ENCODE measurements at places on chromosomes 2 and 18. TPM values are rescaled to one million over a fixed set of nuclear protein-coding genes. Genes with fewer than 3 reads are reported as not detected.

ARMC9 gene
- total RNA-seq = 119 TPM

CDH7 gene
- total RNA-seq = not detected

DYNAP gene
- total RNA-seq = not detected

ZNF385B gene
- total RNA-seq = 5.0 TPM

SNTG2 gene
- total RNA-seq = 3.8 TPM

GRCh38 chr2:214560176-214560575, 149.3 kb downstream of the VWC2L start:
- no peak overlapping the region for H3K27ac ChIP-seq
- H3K4me3 ChIP-seq = no peak overlapping the region
- DNase-seq = no peak
- no peaks in the 10 kb centered on the region for H3K36me3 ChIP-seq
- no peaks in the 10 kb centered on the region for H3K4me1 ChIP-seq
- H3K27me3 ChIP-seq = no peaks in the 10 kb centered on the region

DNA sequence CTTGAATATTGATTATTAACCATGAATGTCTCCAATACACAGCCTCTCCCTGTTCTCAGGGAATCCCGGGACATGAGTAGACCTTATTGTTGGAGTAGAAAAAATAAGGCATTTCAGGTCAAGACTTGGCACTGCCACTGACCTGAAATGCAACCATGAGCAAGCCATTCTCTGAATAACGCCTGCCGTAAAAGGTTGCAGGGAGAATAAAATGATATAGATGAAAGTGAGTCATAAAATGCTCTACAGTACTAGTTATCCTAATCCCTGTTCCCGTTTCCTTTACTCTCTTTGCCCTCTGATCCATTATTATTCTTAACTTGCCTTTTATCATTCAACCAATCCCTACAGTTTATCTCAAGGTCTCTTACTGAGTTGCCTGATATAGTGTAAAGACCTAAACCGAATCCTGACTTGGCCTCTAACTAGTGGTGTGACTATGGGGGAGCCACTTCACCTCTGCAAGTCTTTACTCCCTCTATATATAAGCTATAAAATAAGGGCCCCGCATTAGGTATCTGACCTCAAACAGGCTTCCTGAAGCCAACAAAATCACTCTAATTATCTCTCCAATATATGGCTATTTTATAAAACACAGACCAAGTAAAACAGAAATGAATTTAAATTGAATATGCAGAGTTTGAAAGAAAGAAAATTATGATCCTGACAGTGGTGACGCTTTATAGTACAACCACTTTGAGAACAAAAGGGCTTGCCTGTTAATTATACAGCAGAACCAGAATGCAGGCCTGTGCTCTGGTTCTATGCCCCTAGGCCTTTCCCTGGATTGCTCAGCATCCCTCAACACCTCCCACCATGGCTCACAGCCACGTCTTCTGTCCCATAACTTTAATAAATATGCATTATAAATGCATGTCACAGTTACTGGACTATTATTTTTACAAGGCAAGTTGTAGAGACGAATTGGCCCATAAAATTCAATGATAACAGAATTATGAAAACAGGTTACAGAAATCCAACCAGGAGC, 183.1 kb downstream of the STK39 start:
- H3K27ac ChIP-seq = no peak overlapping the region
- H3K4me3 ChIP-seq = no peak overlapping the region
- no peaks in the 10 kb centered on the region for H3K27me3 ChIP-seq
- peaks cover 7% of the 10 kb centered on the region for H3K36me3 ChIP-seq
- DNase-seq = no peak

- H3K4me1 ChIP-seq = peaks cover 51% of the 10 kb centered on the region
- H3K27me3 ChIP-seq = no peaks in the 10 kb centered on the region
- DNase-seq = no peak
- H3K27ac ChIP-seq = peak overlapping the region; percentile 40
- H3K4me3 ChIP-seq = no peak overlapping the region
- no peaks in the 10 kb centered on the region for H3K36me3 ChIP-seq
Measured at GRCh38 chr18:11989966-11990380, 8.7 kb downstream of the IMPA2 start.

GRCh38 chr2:8478471-8478793, 203.4 kb upstream of the ID2 start:
- no peak overlapping the region for H3K4me3 ChIP-seq
- no peak for DNase-seq
- H3K27me3 ChIP-seq = no peaks in the 10 kb centered on the region
- peaks cover 3% of the 10 kb centered on the region for H3K4me1 ChIP-seq
- H3K36me3 ChIP-seq = no peaks in the 10 kb centered on the region

DNA sequence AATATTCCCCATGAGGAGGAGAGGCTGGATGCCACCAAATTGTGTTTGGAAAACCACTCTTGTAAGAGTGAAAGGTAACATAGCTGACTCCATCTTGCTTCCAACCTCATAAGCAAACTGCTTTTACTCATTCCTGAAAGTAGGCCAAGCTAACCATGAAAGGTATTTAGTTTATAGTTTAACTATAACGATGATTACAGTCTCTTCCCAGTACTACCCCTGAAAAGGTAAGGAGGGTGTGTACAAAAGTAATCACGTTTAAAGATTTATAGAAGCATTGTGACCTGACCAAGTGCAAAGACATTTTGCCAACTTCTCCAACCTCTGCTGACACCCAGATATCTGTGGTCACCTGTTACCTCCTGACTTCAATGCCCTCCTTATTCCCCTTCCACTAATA, 122.6 kb downstream of the CD8B2 start:
- no peaks in the 10 kb centered on the region for H3K4me1 ChIP-seq
- H3K27me3 ChIP-seq = no peaks in the 10 kb centered on the region
- no peak overlapping the region for H3K4me3 ChIP-seq
- no peak overlapping the region for H3K27ac ChIP-seq
- no peaks in the 10 kb centered on the region for H3K36me3 ChIP-seq

DNA sequence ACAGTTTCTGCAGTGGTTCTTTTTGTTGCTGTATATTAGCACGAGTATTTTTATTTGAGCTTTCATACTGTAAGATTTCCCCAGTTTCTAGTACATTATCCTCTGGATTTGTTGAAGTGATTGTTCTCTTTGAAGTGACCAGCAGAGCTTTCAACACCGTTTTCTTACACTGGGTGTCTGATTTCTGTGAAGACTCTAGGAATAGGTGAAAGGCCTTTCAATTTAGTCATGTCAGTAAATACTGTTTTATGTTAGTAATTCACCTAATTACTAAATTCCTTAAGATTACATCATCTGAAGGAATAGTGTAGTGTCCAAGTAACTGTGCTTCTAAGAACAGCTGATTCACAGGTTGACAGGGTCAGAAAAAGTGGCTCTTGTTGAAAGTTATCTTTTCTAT, 2.3 kb downstream of the PPM1B start:
- no peaks in the 10 kb centered on the region for H3K27me3 ChIP-seq
- H3K27ac ChIP-seq = peak overlapping the region; percentile 99
- no peak for DNase-seq
- H3K4me3 ChIP-seq = peak overlapping the region; percentile 97

- H3K4me1 ChIP-seq = no peaks in the 10 kb centered on the region
- no peaks in the 10 kb centered on the region for H3K27me3 ChIP-seq
- H3K27ac ChIP-seq = no peak overlapping the region
- peaks cover 31% of the 10 kb centered on the region for H3K36me3 ChIP-seq
Measured at GRCh38 chr2:15275346-15275745, 285.8 kb downstream of the NBAS start.

DNA sequence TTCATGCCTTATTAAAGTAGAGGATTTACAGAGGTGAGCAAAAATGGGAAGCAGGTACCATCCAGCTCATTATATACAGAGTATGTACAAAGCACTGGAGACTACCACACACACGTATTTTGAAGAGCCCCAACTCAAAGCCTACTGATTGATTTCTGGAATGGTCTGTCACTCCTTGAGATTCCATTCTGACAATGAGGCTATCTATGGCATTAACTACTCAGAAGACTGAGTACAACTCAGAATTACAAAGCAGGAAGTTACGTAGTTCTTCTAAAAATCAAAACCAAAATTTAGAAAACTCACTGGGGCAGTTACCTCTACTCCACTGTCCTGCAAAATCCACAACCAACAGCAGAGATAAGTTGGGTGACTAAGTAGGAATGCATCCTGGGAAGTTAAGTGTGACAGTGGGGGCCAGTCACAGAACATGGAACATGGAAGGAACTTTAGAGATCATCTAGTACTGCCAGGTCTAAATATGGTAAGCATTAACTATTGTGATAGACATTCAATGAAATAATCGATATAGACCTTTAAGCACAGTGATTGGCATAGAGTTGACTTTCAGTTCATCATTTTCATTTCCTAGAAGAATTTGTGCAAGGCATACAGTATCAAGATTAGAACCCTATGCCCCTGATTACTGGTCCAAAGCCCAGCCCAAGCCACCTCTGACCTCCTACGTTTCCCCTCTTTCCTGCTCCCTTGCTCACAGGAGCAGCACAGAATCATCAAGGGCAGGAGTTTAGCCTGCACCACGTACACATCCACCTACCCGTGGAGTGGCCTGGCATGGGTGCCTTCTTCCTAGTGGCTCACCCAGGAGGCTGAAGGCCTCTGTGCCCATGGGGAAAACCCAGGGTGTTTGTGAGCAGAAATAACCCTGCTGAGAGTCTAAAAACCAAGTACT, 80.1 kb upstream of the FOSL2 start:
- no peaks in the 10 kb centered on the region for H3K27me3 ChIP-seq
- peaks cover 3% of the 10 kb centered on the region for H3K4me1 ChIP-seq
- no peaks in the 10 kb centered on the region for H3K36me3 ChIP-seq
- no peak overlapping the region for H3K27ac ChIP-seq

DNA sequence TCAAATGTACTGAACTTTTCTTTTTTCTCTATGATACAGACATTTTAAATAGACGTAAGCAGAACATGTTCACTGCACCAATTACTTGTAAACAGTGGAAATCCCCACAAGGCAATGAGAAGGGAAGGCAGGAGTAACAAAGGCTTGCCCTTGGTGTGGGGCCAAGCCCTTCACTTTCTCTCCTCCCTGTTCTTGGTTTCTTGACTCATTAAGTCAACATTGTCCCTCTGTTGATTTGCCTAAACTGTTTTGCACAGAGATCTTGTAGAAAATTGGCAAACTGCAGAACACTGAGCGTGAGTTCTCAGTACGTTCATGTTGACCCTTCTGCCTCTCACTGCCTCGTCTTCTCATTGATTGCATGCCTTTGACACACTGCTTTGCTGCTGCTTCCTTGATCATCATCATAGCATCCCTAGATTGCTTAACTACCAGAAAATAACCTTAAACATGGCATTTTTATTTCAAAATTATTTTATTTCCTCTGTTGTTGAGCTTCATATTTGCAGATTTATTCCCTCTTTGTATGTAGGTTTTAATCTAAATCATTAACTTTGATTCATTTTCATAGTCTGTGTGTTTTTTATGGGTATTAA, 257.7 kb downstream of the PTGR3 start:
- no peaks in the 10 kb centered on the region for H3K27me3 ChIP-seq
- no peak for DNase-seq
- H3K4me3 ChIP-seq = no peak overlapping the region
- no peak overlapping the region for H3K27ac ChIP-seq
- peaks cover 26% of the 10 kb centered on the region for H3K4me1 ChIP-seq

GRCh38 chr2:187547353-187547979, 6.8 kb downstream of the TFPI start:
- DNase-seq = no peak
- no peaks in the 10 kb centered on the region for H3K27me3 ChIP-seq
- H3K4me1 ChIP-seq = peaks cover 4% of the 10 kb centered on the region
- no peaks in the 10 kb centered on the region for H3K36me3 ChIP-seq
- peak overlapping the region; percentile 46 for H3K27ac ChIP-seq
- H3K4me3 ChIP-seq = no peak overlapping the region

GRCh38 chr18:24185805-24186204, 46.9 kb downstream of the CABYR start:
- H3K27ac ChIP-seq = no peak overlapping the region
- DNase-seq = no peak
- H3K4me1 ChIP-seq = peaks cover 11% of the 10 kb centered on the region
- H3K4me3 ChIP-seq = no peak overlapping the region
- no peaks in the 10 kb centered on the region for H3K27me3 ChIP-seq
- H3K36me3 ChIP-seq = peaks cover 8% of the 10 kb centered on the region

DNA sequence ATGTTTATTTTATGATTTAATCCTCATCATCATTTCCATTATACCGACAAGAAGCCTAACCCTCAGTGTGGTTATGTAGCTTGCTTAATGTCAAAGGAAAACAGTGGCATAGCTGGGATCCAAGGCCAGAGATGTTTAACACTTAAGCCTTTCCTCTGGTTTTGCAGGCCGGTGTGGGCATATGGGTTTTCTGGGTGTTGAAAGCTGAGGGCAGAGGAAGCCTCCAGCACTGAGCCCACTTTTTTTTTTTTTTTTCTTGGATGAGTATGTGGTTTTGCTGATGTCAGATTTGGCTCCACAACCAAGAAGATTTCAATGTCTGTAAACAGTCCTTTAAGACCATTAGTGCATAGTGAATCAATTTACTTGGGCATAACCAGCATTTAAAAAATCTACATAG, 41.3 kb downstream of the LHCGR start:
- H3K4me3 ChIP-seq = no peak overlapping the region
- peak overlapping the region; percentile 87 for H3K27ac ChIP-seq
- H3K36me3 ChIP-seq = no peaks in the 10 kb centered on the region
- H3K27me3 ChIP-seq = no peaks in the 10 kb centered on the region

- H3K4me3 ChIP-seq = no peak overlapping the region
- no peaks in the 10 kb centered on the region for H3K36me3 ChIP-seq
- no peaks in the 10 kb centered on the region for H3K4me1 ChIP-seq
- DNase-seq = peak; percentile 87
Measured at GRCh38 chr2:45117383-45117782, 108.1 kb upstream of the SIX2 start.

DNA sequence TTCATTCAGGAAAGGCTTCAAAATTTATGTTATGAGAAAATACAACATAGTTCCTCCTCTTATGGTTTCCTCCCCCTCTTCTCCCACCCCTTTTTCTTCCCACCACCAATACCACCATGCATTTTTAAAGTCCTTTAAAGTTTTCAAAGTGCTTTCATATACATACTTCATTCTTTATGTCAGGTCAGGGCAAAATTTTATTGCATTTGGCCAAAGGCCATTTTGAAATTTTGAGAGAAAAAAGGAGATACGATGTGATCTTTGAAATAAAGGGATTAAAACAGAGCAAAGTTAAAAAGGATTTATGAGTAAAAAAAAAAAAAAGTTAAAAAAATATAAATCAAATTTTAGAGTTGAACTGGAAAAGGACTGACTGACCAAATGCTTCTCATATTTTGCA, 792.5 kb upstream of the FANCL start:
- H3K27me3 ChIP-seq = no peaks in the 10 kb centered on the region
- DNase-seq = no peak
- H3K27ac ChIP-seq = no peak overlapping the region
- H3K4me3 ChIP-seq = no peak overlapping the region
- H3K36me3 ChIP-seq = no peaks in the 10 kb centered on the region
- H3K4me1 ChIP-seq = no peaks in the 10 kb centered on the region

- peaks cover 14% of the 10 kb centered on the region for H3K4me1 ChIP-seq
- no peak for DNase-seq
- no peaks in the 10 kb centered on the region for H3K36me3 ChIP-seq
- H3K27me3 ChIP-seq = no peaks in the 10 kb centered on the region
- no peak overlapping the region for H3K4me3 ChIP-seq
- H3K27ac ChIP-seq = peak overlapping the region; percentile 29
Measured at GRCh38 chr2:120722568-120723421, 12.9 kb upstream of the GLI2 start.

DNA sequence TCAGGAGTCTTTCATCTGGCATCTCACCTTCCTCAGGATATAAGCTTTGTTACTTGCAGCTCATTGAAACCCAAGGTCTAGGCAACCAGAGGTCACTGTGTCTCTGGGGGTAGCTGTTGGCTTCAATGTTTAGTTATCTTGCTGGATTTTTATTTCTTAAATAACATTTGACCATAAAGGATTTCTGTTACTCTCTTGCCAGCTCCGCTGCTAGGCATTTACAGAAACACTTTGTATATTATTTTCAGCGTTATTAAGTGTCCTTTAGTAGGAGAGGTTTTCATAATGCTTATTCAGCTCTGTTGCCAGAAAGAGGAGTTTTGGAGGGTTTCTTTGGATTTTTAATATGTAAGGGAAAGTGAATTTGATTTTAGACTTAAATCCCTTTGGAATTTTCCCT, 61.4 kb downstream of the QPCT start:
- H3K27me3 ChIP-seq = no peaks in the 10 kb centered on the region
- no peaks in the 10 kb centered on the region for H3K4me1 ChIP-seq
- DNase-seq = no peak

All from esophagus muscularis mucosa (tissue), 4 donors.